ENCODE measurements at places on chromosomes 2 and 18. TPM values are rescaled to one million over a fixed set of nuclear protein-coding genes. Genes with fewer than 3 reads are reported as not detected.

- no peak for DNase-seq
These were observed 13.4 kb downstream of the ARHGAP15 start for GRCh38 chr2:143142598-143142997.

- DNase-seq = peak; percentile 14
These were observed 837.7 kb upstream of the SLC39A10 start for GRCh38 chr2:194819367-194819766.

DNA sequence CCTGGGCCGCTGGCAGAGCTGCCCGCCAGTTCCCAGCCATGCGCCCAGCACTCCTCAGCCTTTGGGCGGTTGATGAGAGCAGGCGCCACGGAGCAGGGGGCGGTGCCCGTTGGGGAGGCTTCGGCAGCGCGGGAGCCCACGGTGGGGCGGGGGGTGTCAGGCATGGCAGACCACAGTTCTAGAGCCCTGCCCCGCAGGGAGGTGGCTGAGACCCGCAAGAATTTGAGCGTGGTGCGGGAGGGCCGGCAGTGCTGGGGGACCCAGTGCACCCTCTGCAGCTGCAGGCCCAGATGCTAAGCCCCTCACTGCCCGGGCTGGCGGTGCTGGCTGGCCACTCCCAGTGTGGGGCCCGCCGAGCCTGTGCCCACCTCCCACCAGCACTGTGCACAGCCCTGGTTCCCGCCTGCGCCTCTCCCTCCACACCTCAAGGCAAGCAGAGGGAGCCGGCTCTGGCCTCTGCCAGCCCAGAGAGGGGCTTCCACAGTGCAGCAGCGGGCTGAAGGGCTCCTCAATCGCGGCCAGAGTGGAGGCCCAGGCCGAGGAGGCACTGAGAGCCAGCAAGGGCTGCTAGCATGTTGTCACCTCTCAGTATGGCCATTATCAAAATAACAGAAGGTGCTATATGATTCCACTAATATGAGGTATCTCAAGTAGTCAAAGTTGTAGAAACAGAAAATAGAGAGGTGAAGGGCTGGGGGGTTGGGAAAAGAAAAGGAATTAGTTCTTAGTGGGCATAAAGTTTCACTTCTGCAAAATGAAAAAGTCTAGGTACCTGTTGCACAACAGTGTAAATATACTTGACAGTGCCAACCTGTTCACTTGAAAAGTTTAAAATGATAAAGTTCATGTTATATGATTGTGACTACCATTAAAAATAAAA, 72.3 kb downstream of the SH3YL1 start:
- DNase-seq = no peak

DNA sequence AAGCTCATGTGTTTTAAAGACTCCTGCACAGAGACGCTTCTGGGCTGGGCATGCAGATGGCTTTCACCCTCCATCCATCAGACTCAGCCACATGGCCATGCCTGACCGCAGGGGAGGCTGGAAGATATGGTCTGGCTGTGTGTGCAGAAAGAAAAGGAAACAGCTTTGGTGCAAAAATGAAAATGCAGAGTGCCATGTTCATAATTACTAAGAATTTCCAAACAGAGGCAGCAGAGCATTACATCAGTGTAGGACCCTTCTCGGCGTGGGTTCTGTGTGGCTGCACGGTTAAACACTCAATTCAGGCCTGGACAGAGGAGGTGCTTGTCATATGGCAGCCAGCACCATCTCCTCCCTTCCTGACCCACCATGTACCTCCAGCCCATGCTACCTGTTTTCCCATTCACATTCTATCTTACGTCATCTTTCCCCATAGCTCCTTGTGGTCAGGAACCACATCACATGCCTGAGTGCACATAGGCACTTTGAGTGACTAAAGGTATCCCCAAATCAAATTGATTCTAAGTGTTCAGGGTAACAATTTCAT, 200.3 kb upstream of the ID2 start:
- DNase-seq = no peak

DNA sequence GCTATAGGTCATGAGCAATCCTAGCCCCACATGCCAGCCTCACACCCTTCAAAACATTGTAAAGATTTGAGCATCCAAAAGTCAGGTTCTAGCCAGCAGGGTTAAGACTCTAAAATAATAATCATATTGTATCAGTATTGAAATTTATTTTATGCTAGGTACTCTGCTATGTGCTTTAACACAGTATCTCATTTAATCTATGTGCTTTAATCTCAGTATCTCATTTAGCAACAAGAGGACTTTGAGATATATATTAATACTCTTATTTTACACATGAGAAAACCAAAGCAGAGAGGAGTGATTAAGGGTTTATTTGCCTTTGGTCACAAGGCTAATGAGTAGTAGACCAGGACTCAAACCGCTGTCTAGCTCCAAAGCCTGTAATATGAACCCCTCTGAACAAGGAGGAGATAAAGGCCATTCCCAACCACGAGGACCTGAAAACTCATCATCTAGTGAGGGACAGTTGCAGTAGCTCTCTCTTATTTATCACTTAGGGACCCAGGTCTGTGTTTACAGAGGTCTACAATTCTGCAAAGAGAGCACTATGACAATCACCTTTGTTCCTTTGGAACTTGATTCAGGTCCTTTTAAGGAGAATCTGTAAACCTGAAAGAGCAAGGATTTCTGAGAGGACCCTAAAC, 116.5 kb upstream of the SERTAD2 start:
- no peak for DNase-seq

DNA sequence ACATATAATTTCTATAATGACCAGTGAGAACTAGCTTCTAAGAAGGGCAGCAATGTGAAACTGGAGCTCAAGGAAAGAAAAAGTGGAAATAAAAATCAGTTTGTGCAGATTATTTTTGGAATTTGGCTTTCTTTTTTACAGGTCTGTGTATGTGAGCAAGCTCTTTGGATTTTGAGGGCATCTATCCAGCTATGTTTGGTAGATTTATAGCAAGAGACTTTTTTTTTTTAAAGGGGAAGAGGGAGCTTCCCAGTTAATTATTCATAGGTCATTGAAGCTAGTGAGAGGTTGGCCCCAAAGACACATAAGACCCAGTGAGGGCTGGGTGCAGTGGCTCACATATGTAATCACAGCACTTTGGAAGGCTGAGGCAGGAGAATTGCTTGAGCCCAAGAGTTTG, 24.0 kb upstream of the COLEC12 start:
- no peak for DNase-seq

The NLRC4 gene
- not detected for total RNA-seq
